ENCODE measurements at places on chromosomes 12 and 14.

DNA sequence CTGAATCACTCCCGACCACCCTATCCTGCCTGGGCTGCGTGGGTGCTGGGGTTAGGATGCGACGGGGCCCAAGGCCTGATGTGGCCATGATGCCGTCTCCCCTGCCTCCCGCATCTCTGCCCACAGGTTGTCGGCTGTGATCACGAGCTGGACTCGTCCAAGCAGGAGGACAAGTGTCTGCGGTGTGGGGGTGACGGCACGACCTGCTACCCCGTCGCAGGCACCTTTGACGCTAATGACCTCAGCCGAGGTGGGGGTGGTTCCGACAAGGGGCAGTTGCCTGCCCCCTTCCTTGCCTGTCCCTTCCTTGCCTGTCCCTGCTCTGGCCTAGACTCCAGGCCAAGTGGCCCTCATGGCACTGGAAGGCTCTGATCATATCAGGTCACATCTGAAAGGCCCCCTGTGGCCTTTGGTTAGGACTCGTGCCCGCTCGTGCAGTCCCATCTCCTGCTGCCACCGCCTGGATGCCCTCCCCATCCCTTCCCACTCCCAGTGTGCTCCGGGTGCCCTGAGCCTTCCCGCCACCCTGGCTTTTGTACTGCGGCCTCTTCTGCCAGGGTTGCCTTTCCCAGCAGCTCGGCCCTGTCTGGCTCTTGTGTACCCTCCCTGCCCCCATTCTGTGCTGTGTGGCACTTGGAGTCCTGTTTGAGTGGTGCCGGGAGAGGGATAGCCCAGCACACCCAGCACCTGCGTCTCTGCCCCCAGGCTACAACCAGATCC is 13.6 kb downstream of the PAPLN start:
- no peak for DNase-seq

DNA sequence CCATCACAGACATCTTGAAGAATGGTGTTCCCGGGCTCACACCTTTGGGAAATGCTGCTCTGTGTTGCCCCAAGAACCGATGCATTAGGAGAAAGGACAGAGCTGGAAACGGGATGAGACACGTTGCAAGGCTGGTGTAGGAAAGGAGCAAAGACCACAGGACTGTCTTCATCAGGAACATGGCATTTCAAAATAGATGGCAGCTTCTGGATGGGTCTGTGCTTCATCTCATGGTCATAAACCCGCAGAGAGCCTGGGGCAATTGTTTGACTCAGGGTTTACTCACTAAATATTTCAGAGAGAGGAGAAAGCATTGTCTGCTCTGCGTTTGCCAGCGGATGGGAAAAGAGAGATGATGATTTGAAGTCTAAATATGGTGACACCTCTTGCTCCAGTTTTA is 76.3 kb downstream of the CACNA1C start:
- peak; percentile 96 for DNase-seq

DNA sequence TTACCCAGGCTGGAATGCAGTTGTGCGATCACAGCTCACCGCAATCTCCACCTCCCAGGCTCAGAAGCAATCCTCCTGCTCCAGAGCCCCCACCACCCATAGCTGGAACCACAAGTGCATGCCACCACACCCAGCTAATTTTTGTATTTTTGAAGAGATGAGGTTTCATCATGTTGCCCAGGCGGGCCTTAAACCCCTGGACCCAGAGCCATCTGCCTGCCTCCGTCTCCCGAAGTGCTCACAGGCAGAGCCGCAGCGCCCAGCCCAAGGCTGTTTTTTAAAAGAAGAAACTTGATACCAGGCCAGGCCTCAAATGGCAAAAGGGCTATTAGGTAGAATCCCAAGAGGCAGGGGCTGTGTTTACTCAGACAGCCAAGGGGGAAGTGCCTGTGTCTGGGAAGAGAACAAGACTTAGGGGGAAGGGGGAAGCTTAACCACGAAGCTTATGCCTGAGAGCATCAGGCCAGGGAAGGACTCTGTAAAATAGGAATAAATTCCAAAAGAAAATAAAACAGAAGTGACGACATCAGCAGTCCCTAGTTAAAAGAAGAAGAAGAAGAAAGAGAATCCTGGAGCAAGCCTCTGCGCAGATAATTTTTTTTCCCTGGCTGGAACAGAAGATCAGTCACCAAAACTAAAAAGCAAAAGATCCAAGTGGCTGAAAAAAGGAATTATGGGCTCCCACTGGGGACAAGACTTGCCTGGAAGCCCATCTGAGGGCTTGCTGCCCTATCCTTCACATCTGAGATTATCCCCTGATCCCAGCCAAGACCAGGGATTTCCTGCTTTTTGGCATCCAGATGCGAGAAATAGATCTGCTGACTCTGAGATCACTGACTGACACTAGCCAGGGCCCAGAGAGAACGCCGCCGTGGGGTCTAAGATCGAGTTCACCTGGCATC is 170.5 kb downstream of the NDUFA12 start:
- no peak for DNase-seq

- DNase-seq, result no peak
Observed at GRCh38 chr14:22580625-22581024, 8.4 kb downstream of the DAD1 start.

- no peak for DNase-seq
Observed at GRCh38 chr12:68978678-68979077, 45.7 kb upstream of the CPM start.

DNA sequence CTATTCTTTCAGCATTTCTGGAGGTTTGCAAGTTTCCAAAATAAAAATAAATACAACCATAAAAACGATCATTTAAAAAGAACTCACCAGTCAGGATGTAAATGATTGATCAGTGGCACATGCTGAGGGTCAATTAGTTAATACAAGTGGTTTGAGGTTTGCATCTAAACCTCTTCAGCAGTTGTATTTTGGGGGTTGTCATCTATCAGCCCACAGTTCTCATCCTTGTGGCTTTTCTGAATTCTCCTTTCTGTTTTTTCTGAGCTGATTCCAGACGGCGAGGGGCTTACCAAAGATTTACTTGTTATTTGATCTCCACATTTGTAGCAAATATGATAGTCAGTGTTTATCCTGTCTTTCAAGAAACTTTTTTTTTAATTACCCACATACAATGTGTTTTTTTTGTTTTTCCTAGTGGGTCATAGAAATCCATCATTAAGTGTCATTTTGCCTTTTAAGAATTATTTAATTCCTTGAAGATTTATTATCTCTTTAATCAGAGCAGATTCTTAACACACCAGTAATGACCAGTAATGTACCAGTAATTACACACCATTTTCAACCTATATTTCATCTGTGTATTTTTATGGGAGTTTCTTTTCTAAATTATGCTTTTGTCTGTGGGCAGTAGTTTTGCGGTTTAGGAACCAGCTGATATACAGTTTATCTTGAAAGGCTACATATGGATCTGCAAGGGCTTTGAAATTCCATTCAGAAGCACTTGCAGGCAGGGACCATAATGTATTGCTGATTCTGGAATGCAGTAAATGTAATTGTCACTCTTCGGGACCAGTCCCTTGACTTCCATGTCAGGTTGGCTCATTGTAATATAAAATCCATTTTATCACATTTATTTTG is 56.3 kb upstream of the DAAM1 start:
- DNase-seq, result no peak

All from ELR (cell line).